ENCODE measurements at places on chromosomes 6 and 20.

DNA sequence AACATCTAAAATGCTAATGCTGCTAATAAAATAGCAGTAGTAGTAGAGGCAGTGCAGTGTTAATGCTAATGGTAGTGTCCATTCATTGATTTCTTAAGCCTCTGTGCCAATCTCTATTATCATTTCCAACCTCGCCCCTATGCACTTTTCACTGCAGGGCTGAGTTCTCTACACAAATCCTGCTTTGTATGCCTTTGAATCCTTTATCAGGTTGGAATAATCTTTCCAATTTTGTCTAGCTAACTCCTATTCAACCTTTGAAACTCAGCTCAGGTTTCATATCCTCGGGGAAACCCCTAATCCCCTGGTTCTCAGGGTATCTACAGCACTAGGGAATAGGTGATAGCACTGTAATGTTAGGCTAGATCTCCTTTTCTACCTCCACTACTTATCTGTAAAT is 284.0 kb upstream of the RUNX2 start:
- no peak for DNase-seq

- no peak for DNase-seq
These were observed 28.9 kb downstream of the TBC1D7 start for GRCh38 chr6:13299403-13299821.

DNA sequence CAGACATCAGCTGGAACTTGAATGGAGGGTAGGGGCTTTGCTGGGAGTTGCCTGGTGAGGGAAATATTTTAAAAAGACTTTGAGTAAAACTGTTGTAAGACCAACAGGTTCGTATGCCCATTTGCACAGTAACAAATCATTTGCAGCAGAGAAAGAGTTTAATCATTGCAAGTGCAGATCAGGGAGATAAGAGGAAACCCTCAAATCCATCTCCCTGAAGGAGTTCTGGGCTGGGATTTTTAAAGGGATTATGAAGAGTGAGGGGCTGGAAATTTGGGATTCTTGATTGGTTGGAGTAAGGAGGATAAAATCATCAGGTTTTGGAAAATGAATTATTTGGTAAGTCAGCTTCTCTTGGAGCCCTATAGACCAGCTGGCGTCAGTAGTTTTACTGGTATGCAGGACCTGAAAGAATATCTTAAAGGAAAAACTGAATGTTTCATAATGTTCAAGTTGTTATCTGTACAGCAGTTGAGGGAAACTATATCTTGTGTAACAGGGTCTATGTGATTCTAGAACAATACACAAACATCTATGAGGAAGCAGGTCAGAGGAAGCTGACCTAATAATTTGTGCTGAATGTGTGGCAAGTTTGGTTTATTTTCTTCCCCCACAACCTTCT is 295.5 kb downstream of the PLCB1 start:
- no peak for DNase-seq

DNA sequence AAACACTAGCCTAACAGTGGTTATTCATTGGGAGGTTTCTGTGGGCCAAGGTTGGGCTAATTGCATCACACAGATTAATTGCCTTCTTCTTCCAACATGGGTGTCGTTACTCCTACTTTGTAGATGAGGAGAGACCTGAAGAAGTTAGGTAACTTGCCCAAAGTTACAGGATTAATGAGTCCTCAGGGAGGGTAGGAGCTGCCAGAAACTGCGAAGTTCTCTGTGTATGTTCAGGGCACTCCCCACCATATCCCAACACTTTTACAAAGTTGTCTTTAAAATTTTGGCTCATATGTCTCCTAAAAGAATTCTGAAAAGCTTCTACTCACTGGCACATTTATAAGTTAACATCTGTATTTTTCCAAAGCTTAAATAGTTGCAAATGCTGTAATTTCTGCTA is 323.5 kb upstream of the HSF2 start:
- DNase-seq, result no peak

- no peak for DNase-seq
These were observed 129.2 kb downstream of the TENT5A start for GRCh38 chr6:81623106-81623759.

DNA sequence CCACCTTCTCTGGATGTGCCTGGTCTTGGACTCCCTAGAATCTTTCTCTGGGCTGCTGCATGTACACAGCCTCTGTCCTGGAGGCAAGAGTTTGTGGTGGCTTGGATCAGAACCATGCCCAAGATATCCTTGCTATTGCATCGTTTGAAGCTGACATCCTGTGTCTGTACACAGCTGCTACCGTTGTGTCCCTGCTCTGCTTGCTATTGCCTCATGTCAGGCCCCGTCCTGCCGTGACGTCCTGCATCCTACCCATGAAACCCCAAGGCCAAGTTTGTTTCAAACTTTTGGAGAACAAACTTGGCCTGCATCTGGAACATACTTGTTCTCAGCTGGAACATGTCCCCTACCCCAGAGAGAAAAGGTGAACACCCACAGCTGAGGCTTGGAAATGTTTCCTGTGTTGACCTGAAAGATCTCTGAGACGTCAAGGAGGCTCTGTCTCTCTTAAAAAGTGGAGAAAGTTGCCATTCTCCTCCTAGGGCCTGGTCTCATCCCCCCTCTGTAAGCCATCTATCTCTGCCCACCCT is 78.1 kb downstream of the HFE start:
- no peak for DNase-seq

GRCh38 chr6:168161371-168161750 is 82.3 kb upstream of the FRMD1 start:
- no peak for DNase-seq
